GM04503 (cell line): ENCODE measurements at places on chromosomes 11 and 22.

DNA sequence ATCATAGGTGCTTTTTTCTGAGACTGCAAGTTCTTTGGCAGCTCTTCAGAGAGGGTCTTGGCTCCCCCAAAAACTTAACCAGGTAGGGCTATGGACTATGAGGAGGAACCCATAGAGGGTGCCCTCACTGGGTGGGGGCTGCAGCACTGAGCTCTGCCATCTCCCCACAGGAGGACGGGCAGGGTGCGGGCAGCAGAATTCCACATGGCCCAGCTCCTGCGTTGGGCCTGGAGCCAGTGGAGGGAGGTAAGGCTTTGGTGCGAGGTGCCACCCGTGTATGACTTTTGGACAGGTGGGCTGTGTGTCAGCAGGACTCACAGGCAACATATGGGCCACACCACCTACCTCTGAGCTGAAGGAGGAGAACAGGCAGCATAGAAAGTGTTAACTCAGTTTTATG, 58.4 kb downstream of the PISD start:
- DNase-seq: no peak

DNA sequence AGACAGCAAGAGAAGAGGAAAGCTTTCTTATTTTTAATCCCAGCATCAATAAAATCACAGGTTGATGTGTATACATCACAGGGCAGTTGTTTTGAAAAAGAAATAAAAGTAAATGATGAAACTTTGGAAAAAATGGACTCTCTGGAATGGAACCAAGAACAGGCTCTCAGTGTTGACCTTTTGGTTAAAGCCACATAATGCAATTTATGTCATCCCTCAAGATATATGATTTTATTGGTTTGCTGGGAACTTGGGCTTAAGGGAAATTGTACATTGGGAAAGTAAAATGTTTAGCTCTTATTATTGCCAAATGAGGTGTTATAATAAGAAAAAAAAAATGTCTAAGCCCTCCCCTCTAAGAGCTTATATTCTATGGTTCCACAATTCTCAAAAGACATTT, 139.8 kb upstream of the MTNR1B start:
- no peak for DNase-seq

- no peak for DNase-seq
Observed at GRCh38 chr11:21622995-21623394, 569.9 kb upstream of the ANO5 start.

DNA sequence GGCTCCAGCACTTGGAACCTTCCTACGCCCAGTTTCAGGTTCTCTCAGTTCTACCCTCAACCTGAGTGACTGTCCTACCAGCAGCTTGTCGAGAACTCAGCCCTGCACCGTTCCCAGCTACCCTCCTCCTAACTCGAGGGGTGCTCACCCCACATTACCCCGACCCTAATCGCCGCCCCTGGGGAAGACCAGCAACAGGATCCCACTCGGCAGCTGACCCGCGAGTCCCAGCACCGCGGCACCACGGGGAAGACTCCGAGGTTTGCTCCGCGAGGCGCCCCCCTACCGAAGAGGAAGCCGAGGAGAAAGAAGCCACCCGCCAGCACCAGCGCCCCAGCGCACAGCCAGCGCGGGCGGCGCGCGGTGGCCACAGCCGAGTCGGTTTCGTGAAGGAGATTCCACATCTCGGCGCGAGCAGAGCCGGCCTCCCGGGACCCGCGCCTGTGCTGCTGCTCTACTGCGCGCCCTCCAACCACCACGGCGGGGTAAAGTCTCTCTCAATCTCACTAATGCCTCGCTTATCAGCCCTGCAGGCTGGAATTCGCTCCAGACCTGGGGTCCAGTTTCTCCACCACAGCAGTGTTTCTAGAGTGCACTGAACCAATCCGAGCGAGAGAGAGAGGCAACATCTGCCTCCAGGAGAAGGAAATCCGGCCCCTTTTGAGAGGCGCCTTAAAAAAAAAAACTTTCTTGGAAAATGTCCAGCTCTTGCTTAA, at the start of gene FOLH1:
FOLH1 (minus strand) TSS at position 597 of the 716 bp plus-strand sequence; CDS start at position 404, 193 bp downstream.
- no peak for DNase-seq

DNA sequence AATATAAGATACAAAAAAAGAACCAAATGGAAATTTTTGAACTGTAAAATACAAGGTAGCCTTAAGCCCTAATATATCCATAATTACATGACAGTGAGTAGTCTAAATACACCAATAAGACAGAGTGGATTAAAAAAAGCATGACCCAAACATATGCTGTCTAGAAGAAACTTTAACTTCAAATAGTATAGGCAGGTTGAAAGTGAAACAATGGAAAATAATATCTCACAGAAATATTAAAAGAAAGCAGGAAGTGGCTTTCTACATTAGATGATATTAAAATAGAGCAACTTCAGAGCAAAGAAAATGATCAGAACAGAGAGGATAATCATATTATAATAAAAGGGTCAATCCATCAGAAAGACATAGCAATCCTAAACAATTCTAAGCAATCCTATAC, 21.8 kb downstream of the DCUN1D5 start:
- DNase-seq: no peak

GRCh38 chr22:49260681-49261580, 566.7 kb downstream of the BRD1 start:
- DNase-seq: no peak

- DNase-seq: no peak
Observed at GRCh38 chr11:125124618-125124992, 13.2 kb upstream of the TMEM218 start.

GRCh38 chr22:17951315-17951714, 73.0 kb downstream of the MICAL3 start:
- no peak for DNase-seq
